ENCODE measurements at places on chromosomes 12 and 14.
A peak's percentile ranks its signal among the peaks of the same experiment; 100 is the strongest.

GRCh38 chr12:19507823-19508222, 68.5 kb downstream of the AEBP2 start:
- DNase-seq: no peak

DNA sequence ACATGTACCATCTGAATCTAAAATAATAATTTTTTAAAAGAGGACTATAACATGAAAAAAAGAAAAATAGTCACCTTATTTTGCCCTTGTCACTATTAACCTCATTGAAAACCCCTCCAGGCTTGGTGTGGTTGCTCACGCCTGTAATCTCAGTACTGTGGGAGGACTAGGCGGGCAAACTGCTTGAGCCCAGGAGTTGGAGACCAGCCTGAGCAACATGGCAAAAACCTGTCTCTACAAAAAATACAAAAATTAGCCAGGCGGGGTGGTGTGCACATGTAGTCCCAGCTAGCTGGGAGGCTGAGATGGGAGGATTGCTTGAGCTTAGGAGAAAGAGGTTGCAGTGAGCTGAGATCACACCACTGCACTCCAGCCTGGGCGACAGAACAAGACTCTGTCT, 126.3 kb upstream of the KRAS start:
- no peak for DNase-seq

- no peak for DNase-seq
Observed at GRCh38 chr12:112199136-112199535, 73.8 kb downstream of the TRAFD1 start.

DNA sequence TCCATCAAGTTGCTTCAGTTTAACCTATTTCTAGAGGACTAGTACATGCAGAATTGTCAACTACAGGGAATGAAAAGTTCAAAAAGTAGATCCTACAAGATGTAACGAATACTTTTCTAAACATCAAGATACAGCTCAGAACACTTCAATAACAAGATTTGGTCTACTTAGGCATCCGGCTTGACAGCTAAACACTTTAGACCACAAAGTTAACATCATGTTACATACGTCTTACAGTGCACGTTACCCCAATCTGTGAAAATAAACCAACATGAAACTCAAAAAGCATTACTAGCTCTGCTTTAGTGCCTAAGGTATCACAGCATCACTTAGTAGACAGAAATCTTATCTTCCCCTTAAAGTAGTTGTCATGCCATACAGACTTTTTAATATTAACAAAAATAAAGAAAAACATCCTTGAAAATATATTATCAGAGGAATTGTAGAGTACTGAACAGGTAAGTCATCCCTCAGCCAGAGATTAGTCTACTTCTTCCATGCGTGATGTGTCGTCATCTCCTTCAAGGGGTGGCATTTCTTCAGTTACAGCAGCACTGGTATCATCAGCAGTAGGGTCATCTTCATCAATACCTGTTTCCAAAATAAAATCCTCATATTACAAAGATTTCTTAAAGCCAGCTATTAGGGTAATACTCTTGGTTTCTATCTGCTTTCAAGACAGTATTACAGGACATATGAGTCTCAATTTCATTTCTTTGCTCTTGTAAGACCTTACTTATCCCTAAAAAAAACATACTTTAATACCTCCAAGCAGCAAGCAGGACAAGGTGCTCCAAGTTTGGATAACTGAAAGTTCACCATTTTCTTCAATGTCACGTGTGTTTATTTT, 5.4 kb downstream of the HSP90AA1 start:
- no peak for DNase-seq

DNA sequence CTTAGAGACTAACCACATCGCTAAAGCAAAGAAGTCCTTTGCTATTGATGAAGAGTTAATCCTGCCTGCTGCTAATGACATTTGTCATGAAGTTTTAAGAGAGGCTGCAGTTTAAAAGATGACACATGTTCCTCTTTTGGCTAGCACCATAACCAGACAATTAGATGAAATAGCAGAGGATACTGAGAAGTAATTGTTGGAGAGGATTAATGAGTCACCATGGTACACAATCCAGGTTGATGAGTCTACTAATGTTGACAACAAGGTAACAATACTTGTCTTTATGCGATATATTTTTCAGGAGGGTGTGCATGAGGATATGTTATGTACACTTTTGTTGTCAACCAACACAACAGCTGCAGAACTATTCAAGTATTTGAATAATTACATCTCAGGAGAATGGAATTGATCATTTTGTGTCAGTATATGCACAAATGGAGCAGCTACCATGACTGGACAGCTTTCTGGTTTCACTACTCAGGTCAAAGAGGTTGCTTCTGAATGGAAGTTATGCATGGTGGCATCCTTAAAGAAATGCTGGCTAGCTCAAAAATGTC, 56.7 kb downstream of the LRRIQ1 start:
- DNase-seq: no peak

DNA sequence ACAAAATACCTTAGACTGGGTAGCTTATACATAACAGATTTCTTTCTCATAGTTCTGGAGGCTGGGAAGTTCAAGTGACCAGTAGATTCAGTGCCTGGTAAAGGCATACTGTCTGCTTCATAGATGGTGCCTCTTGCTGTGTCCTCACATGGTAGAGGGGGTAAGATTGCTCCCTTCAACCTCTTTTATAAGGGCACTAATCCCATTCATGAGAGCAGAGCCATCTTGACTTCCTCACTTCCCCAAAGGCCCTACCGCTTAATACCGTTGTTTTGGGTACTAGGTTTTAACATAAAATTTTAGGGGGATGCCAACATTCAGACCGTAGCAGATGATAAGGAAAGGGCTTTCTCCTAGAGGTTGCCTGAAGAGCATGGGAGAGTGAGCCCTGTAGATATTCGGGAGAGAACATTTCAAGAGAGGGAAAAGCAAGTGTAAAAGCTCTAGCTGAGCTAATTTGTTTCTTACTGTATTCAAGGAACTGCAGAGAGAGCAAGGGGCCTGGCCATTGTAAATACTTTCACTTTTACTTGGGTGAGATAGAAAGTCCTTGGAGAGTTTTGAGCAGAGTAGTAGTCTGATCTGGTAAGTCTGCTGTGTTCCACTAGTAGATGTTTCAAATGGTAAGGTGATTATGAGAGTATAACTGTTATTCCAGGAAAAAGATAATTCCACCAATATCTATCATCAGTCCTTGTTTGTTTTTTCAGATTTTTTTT, 27.3 kb downstream of the FRS2 start:
- no peak for DNase-seq

- DNase-seq: no peak
Observed at GRCh38 chr12:40099423-40099853, 6.4 kb downstream of the SLC2A13 start.

GRCh38 chr12:15208871-15209656, 12.2 kb downstream of the RERG start:
- DNase-seq: no peak

DNA sequence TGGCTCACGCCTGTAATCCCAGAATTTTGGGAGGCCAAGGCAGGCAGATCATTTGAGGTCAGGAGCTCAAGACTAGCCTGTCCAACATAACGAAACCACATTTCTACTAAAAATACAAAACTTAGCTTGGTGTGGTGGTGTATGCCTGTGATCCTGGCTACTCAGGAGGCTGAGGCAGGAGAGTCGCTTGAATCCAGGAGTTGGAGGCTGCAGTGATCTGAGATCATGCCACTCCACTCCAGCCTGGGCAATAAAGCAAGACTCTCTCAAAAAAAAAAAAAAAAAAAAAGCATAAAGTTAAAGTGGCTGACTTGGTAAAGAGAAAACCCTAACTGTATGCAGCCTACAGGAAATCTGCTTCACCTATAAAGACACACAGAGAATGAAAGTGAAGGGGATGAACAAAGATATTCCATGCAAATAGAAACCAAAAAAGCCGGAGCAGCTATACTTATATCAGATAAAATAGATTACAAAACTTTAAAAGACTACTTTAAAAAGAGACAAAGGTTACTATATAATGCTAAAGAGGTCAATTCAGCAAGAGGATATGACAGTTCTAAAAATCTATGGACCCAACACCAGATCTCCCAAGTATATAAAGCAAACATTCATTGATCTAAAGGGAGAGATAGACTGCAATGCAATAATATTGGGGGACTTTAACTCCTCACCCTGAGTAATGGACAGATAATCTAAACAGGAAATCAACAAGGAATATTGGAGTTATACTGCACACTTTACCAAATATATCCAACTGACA, 4.1 kb downstream of the CLEC2B start:
- no peak for DNase-seq

DNA sequence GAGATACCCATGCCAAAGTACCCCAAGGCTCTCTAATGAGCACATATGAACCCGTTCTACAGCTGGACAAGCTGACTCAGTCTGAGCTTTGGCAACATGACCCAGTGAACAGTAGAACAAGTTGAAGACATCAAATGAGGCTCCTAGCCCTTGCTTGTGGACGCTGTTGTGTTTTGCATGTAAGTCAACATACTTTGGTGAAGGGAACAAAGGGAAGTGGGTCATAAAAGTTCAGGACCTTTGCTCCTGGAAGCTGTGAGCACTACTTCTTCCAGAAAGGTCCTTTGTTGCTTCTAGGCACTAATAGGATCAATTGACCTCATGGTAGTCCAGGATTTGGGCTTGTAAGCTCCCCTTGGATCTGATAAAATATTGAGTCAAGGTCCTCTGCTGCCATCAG, 613.5 kb upstream of the TBX3 start:
- no peak for DNase-seq

- no peak for DNase-seq
Observed at GRCh38 chr12:916240-916639, 33.3 kb downstream of the RAD52 start.

DNA sequence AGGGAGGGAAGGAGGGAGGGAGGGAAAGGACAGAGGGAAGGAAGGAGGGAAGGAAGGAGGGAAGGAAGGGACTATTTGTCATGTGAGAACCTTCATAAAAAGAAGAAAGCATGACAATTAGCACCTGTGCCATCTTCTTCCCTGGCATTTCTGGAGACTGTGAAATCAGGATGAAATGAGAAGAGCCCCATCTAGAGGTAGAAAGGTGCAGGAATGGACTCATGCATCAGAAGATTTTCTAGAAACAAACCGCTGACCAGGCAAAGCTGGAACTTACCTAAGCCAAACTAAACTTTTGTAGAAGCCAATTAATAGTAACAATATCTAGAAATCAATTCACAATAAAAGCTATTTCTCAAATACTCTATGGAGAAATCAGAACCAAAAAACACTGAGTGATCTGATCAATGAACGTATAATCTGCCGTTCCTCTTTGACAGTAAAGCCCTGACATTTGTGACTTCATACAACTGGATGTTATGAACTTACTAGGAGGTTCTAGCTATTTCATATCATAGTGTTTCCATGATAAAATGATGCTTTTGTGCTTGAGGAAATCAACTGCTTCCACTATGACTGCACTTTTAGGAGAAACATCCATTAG, 24.4 kb upstream of the CRACR2A start:
- DNase-seq: peak; percentile 44

- DNase-seq: no peak
Observed at GRCh38 chr14:33733721-33734120, 217.2 kb downstream of the EGLN3 start.

DNA sequence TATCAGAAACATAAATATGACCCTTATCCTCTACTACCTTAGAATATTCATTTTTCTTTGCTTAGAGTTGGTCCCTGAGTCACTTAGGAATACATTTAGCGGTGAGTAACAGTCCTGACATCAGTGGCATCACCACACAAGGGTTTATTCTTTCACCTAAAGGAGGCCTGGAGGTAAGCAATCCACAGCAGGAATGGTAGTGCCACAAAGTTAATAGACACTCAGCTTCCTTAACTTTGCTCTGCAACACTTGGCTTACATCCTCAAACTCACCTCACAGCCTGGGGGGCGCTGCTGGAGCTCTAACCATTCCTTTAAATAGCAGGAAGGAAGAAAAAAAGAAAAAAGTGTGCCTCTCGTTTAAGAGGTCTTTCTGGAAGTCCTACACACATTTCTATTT, 29.1 kb downstream of the BBOF1 start:
- DNase-seq: no peak

DNA sequence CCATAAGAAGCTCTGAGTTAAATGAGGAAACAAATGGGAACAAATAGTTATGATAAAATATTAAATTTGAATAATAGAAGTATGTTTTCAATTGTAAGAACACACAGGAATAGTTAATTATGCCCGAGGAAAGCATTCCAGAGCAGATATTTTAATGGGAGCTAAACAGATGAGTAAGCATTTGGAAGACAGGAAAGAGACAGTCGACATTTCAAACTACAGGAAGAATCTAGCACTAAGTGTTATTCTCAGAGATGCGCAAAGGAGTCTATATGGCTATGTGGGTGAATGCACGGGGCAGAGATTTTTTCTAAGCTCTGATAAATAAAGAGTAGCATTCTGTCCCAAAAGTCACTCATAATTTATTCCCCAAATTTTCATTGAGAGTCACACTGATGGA, 64.5 kb upstream of the SSTR1 start:
- DNase-seq: no peak

DNA sequence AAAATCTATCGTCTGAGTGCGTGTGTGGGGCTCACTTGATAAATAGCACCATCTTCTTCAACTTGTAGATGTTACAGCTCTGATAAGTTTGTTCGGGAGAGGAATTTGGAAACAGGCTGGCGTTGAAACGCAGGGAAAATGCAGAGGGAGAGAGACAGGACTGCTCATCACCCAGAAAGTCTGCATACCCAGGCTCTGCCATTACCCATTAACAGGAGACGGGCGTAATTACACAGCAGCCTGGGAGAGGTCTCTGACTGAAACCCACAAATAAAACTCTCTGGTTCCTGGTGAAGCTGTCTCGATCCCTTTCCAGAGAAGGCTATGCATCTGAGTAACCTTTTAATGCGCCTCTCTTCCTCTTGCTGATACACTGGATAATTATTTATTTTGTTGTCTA, 547.3 kb downstream of the BCL11B start:
- no peak for DNase-seq

DNA sequence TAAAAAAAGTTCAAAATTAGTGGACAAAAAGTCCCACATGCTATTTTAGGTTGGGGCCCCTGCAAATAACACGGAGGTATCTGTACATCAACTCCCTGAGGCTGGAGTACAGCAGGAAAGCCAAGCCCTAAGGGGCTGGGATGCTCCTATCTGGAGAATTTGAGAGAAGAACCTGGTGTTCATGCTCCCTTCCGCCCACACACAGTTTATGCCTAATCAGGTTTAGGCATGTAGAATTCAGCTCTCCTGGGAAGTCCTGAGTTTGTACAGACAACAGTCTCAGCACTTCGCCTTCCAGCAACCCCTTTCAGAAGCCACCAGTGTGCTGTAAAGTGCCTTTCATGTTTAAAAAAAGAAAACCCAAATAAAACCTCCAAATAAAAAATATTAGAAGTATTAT, 237.3 kb upstream of the GRIP1 start:
- no peak for DNase-seq

DNA sequence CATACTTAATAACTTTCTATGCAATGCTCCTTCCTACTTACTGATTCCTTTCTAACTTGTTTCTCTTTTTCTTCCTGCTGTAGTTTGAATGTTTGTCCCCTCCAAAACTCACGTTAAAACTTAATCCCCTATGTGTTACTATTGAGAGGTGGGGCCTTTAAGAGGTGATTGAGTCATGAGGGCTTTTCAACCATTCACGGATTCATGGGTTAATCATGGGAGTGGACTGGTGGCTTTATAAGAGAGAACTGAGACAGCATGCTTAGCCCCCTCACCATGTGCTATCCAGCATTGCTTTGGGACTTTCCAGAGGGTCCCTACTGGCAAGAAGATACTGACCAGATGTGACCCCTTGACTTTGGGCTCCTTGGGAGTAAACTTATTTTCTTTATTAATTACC, 66.0 kb upstream of the TRIM9 start:
- DNase-seq: no peak

GRCh38 chr12:88574278-88574677, 6.0 kb downstream of the KITLG start:
- DNase-seq: no peak

- no peak for DNase-seq
Observed at GRCh38 chr12:121214166-121214777, 4.3 kb downstream of the P2RX4 start.

Measured in NCI-H1105 (cell line).